Right atrium auricular region (tissue), 2 donors: ENCODE measurements at places on chromosomes 2 and 18. TPM values are rescaled to one million over a fixed set of nuclear protein-coding genes. Genes with fewer than 3 reads are reported as not detected.

CACNB4 gene
- 0.37 TPM for total RNA-seq

KRCC1 gene
- total RNA-seq: 20.6 TPM

AGAP1 gene
- total RNA-seq: 17.2 TPM

GRCh38 chr2:231186325-231186724 lies 12.1 kb upstream of the ARMC9 start:
- DNase-seq: no peak

- no peak for DNase-seq
Measured at GRCh38 chr2:71336802-71337201, 5.2 kb downstream of the ZNF638 start.

DNA sequence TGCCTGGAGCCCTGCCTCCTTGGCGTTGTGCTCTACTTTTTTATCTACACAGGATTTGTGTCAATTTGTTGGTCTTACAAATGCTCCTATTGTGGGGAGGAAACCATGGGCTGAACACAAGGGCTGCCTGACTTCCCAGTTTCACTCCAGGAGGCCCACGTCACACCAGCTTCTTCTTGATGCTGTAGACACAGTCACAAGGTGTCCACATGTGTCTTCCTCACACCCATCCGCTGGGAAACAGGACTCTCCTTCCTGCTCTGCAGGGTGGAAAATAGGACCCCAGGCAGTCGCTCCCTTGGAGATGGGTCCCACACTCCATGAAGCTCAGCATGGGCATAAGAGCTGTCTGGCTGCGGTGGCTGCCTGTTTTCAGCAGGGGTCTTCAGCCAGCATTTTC lies 468.2 kb downstream of the EPHA4 start:
- DNase-seq: peak; percentile 81

DNA sequence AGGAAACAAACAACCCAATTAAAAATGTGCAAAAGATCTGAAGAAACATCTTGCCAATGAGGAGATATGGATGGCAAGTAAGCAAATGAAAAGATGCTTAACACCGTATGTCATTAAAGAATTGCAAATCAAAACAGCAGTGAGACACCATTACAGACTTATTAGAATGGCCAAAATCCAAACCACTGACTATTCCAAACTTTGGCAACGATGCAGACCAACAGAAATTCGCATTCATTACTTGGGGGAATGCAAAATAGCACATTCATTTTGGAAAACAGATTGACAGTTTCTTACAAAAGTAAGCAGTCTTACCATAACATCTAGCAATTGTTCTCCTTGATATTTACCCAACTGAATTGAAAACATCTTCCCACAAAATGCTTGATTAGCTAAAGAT lies 1118.7 kb downstream of the SUCLG1 start:
- no peak for DNase-seq

- no peak for DNase-seq
Measured at GRCh38 chr18:2293109-2293839, 278.0 kb downstream of the METTL4 start.

DNA sequence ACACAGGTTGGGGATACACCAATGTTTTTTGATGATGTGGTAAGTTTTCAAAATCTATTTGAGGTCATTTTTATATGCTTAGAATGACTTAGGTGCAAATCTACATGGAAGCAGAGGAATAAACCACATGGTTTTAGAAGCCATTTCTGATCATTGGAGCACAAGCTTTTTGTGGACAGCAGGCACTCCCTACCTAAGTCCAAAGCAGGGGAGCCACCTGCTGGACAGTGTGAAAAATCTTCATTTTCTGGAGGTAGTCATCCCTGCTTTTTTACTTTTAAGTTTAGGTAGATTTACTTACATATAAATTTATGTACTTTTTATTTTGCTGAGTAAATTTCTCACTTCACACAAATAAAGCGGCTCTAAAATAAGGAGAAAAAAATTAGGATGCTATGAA lies 323.2 kb downstream of the PLCL1 start:
- no peak for DNase-seq

GRCh38 chr2:207260021-207260420 lies 94.3 kb upstream of the KLF7 start:
- DNase-seq: no peak

DNA sequence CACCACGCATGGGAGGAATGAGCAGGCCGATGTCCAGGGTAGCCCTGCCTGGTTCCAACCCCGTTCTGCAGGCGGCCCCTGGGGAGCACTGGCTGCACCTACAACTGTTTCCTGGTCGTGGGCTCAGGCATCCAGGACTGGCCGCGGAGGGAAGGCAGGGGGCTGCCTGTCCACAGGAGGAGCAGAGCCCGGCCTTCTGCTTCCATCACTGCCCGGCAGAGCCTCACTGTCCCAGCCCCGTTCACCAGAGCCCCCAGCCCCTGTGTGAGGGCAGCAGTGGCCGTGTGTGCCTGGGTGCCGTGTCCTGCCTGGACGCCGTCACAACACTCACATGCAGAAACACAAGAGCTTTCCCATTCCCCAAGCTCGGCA lies 56.2 kb downstream of the KCNG2 start:
- no peak for DNase-seq

GRCh38 chr18:53950545-53950944 lies 273.9 kb downstream of the MBD2 start:
- no peak for DNase-seq
